ENCODE measurements at places on chromosomes 4 and X.

- no peak overlapping the region for H3K27ac ChIP-seq
- DNase-seq = no peak
- H3K27me3 ChIP-seq = no peaks in the 10 kb centered on the region
- H3K4me3 ChIP-seq = no peak overlapping the region
- no peaks in the 10 kb centered on the region for H3K4me1 ChIP-seq
- H3K36me3 ChIP-seq = no peaks in the 10 kb centered on the region
Measured at GRCh38 chr4:1155314-1155713, 17.1 kb downstream of the SPON2 start.

DNA sequence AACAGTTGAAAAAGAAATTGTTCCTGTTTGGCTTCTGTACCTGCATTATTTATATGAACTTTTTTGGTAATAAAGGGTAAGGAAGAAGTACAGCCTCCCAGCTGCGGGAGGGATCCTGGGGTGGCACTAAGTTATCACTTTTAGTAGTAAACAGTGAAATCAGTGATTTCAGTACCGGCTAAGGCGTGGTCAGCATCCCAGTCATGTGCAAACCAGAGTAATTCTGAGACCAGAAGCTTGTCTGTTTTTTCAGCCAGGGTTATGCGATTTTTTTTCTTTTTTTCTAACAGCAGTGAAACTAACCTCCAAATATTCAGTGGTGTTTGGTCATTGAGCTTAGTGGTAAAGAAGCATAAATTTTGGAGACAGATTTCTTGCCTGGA, 3.3 kb downstream of the EGF start:
- no peak for DNase-seq
- H3K36me3 ChIP-seq = no peaks in the 10 kb centered on the region
- no peak overlapping the region for H3K27ac ChIP-seq
- no peak overlapping the region for H3K4me3 ChIP-seq
- H3K27me3 ChIP-seq = no peaks in the 10 kb centered on the region
- peaks cover 17% of the 10 kb centered on the region for H3K4me1 ChIP-seq

DNA sequence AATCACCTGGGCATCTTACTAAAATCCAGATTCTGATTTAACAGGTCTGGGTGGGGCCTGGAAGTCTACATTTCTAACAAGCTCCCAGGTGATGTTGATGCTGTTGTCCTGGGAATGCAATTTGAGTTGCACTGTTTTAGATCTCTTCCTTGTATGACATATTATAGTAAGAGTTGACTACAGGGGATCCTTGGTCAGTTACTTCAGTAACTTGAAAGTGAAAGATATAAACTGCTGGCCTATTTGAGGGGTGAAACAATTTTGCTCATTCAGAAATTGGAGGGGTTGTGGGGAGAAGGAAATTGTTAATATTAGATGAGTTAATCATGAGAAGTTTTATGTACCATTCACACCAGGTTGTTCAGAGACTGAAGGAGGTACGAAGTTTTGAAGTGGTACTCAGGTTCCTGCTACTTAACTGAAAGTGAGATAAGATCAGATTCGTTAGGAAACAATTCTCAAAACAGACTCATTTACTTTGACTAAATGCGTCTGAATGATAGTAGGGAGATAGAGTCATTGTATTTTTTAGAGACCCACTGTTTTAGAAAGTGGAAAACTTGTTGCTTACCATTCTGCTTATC, 12.5 kb downstream of the SH2D1A start:
- H3K36me3 ChIP-seq = no peaks in the 10 kb centered on the region
- no peaks in the 10 kb centered on the region for H3K27me3 ChIP-seq
- no peak overlapping the region for H3K27ac ChIP-seq
- no peaks in the 10 kb centered on the region for H3K4me1 ChIP-seq
- DNase-seq = peak; percentile 5
- H3K4me3 ChIP-seq = no peak overlapping the region

- H3K4me3 ChIP-seq = peak overlapping the region; percentile 68
- H3K36me3 ChIP-seq = no peaks in the 10 kb centered on the region
- DNase-seq = peak; percentile 55
- H3K27me3 ChIP-seq = no peaks in the 10 kb centered on the region
Measured at GRCh38 chr4:17511051-17511450, 839 bp downstream of the QDPR start.

DNA sequence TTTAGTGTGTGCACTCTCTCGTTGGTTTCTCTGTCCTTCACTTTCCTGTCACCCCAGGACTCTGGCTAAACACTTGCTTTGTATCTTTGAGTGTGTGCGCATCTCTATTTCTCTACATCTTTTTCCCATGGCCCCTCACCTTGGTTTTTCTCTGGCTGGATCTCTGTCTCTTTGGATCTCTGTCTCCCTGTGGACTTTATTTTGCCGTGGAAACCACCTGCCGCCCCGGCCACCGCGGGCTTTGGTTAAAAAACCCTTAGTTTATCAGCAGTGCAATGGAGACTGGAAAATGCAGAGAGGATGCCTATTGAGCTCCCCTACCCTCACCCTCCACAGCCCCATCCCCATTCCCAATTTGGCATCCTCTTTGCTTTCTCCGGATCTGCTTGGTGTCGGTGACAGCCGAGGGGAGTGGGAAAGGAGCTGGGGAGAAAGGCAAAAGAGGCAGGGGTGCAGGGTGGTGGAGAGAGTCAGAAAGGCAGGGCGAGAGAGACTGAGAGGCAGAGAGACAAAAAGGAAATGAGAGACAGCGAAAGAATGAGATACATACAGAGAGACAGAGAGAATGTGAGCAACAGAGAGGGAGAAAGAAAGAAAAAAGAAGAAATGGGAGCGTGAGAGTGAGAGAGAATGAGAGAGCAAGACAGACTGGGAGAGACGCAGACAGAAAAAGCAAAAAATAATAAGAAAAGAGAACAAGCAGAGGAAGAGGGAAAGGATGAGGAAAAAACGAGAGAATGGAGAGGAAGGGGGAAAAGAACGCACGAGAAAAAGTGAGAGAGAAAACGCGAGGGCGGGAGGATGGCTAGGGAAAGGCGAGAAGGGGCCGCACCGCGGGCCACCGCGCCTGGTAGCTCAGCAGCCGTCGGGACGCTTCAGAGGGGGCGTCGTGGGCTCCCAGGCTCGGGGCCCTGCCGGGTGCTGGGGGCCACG, 688 bp downstream of the GPR101 start:
- no peak overlapping the region for H3K4me3 ChIP-seq
- H3K27ac ChIP-seq = no peak overlapping the region
- no peak for DNase-seq

- H3K36me3 ChIP-seq = peaks cover 3% of the 10 kb centered on the region
- H3K27ac ChIP-seq = no peak overlapping the region
- no peaks in the 10 kb centered on the region for H3K4me1 ChIP-seq
- no peak overlapping the region for H3K4me3 ChIP-seq
- no peak for DNase-seq
- H3K27me3 ChIP-seq = no peaks in the 10 kb centered on the region
Measured at GRCh38 chr4:878796-879728, 53.1 kb downstream of the GAK start.

GRCh38 chr4:13478707-13479106, 5.4 kb downstream of the RAB28 start:
- no peaks in the 10 kb centered on the region for H3K4me1 ChIP-seq
- no peaks in the 10 kb centered on the region for H3K27me3 ChIP-seq
- no peak for DNase-seq
- H3K27ac ChIP-seq = no peak overlapping the region

GRCh38 chrX:37755025-37755424, 24.8 kb upstream of the CYBB start:
- no peaks in the 10 kb centered on the region for H3K36me3 ChIP-seq
- no peaks in the 10 kb centered on the region for H3K4me1 ChIP-seq
- no peak for DNase-seq
- no peaks in the 10 kb centered on the region for H3K27me3 ChIP-seq
- H3K27ac ChIP-seq = no peak overlapping the region

DNA sequence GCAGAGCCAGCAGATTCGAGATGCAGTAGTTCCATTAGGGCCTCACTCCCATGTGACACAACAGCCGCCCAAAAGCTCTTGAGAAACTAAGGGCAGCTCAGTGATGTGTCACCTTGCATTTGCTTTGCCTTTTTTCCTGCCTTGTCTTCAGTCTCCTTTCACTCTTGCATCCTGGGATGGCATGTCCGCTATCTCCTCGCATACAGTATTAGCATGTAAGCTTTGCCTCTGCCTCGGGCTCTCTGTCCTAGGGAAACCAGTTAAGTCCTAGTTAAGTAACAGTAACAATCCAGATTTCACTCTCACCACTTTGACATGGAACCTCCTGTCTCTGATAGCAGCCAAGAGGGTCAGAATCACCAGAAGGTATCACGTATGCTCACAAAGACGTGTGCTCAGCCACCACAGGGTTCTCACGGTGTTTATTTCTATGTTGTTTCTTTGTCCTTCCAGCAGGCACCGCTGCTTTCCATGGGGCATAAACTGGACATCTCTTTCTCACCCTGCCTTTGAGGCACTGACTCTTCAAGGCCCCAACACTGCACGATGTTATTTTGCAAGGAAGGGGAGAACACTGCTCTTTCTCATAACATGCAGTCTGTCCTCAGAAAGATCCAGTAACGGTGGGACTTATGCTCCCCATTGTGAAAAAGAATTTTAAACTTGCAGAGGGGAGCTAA, 26.7 kb upstream of the SORBS2 start:
- H3K27ac ChIP-seq = peak overlapping the region; percentile 89
- DNase-seq = peak; percentile 91
- H3K4me3 ChIP-seq = no peak overlapping the region
- H3K36me3 ChIP-seq = no peaks in the 10 kb centered on the region

DNA sequence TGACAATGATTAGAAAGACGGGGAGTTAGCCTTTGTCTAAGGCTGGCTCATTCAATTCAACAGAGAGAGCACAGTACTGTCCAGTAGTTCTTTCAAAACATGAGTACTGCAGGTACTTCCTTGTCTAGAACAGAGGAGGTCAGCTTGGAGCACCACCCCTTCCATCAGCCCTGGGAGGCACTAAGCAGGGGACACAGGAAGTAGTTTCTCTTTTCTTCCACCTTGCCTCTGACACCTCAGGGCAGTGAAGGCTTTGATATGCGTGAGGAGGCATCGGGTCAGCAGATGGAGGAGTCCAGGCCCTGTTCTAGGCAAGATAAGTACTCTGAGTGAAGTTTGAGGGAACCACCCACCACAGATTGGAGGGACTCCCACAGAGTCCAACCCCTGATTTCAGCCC, 33.1 kb downstream of the MAGEB10 start:
- no peak overlapping the region for H3K27ac ChIP-seq
- H3K27me3 ChIP-seq = no peaks in the 10 kb centered on the region
- no peaks in the 10 kb centered on the region for H3K4me1 ChIP-seq
- DNase-seq = peak; percentile 48
- H3K36me3 ChIP-seq = no peaks in the 10 kb centered on the region

Measured in mesendoderm (in vitro differentiated cells).